Natural killer cell treated with Interleukin-12 subunit alpha and Interleukin-12 subunit beta and Interleukin-15 and Interleukin-18, amount 100 ng/mL, for 72 hours (primary cell): ENCODE measurements at places on chromosomes 2 and 18.

DNA sequence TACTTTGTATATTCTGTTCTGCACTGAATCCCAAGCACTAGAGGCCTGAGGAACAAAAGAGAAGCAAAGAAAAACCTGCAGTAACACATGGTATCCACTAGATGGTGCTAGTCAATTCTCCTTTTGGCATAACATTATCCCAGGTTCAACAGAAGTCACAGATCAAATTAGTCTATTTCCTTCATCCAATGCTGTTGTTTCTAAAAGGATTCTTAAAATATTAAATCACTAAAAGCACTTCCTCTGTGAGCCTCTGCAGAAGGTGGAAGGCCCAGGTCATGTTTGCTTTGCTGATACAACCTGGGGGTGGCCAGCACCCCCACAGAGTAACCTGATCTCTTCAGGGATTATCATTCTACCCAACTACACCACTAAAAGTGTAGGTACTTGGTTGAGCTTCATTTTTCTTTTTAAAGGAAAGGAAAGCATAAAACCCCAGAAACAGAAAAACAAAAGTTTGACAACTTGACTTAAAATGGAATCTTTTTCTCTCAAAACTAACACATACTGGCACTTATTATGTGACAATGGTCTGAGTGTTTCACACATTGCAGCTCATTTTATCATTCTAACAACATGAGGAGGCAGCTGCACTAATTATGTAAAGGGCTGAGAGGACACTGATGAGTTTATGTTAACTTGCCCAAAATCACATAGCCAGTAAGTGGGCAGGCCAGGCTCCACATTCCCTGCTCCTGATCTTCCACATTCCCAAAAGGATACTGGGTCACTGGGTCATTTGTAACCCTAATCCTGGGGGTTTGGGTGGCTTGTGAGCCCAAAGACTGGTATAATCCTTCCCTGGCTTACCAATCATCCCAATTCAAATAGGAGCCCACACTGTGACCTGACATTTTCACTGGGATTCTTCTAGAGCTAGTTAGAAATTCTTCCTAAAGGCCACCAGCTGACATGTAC is 66.8 kb upstream of the DNER start:
- DNase-seq = no peak

GRCh38 chr2:140680862-140681261 is 1450.0 kb downstream of the LRP1B start:
- no peak for DNase-seq

DNA sequence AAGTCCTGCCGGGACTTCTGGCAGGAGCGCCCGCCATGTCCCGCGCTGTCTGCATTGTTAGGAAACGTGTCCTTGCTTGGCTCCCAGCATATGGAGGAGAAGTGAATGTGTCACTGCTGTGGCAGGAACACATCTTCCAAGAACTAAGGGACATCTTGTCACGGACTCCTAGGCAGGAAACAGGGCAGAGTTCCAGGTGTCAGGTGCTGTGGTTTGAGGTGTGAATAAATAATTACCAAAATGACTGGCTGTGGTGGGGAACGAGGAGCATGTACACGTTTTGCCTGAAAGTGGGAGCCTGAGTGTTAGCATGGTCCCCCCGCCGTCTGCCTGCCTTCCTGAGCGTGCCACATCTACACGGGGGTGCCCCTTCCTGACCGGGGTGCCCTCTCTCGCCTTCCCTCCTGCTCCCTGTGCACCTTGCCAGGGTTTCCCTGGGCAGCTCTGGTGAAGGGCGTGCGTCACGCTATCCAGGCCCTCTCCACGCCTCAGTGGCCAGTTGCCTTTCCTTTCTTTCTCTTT is 237.5 kb downstream of the LDLRAD4 start:
- no peak for DNase-seq

DNA sequence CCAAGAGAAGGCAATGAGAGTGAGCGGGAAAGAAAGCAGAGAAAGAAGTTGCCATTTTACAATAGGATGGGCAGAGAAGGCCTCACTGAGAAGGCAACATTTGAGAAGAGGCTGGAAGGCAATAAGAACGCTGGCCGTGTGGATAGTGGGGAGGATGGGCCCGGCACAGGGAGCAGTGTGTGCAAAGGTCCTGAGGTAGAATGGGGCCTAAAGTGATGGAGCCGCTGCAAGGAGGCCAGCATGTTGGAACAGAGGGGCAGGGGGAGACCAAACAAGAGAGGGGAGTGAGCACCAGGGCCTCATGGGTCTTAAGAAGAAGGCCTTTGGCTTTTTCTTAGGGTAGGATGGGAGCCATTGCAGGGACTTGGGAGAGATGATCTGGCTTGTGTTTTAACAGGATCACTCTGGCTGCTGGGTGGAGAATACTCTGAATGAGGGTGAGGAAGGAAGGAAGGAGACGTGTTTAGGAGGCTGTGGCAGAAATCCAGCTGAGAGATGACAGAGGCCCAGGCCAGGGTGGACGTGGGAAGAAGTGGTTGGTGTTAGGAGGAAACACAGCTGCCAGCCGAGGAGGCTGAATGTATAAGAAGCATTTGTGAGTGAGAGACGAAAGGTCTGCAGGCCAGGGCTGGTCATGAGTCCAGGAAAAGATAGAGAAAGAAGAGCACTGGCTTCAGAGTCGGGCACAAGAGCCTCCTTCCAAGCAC is 159.8 kb downstream of the KLHL29 start:
- DNase-seq = no peak

- no peak for DNase-seq
These were observed 43.9 kb upstream of the RAPH1 start for GRCh38 chr2:203578759-203579643.

- no peak for DNase-seq
These were observed 34.9 kb downstream of the SLC20A1 start for GRCh38 chr2:112680666-112681101.

- DNase-seq = no peak
These were observed 74.2 kb downstream of the RAB31 start for GRCh38 chr18:9782073-9782857.
